ENCODE measurements at places on chromosomes 3 and 15.

DNA sequence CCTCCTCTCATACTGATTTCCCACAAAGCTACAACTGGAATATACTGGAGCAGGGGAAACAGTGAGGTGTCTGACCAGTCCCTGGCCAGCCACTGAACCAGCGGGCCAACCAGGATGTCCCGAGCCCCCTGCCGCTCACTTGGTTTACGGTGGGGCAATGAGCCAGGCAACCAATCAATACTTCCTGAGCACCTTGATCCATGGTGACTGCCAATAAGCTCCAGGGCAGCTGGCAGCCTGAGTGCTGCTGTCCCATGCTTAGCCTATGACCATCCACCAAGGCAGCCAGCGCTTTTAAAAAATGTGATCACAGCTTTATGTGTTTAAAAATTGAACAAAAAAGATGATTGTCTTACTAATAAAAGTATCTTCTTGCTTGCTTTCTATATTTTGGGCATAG lies 4.2 kb downstream of the SCN10A start:
- no peak for DNase-seq

- no peak for DNase-seq
These were observed 163.1 kb downstream of the STAC start for GRCh38 chr3:36543276-36543997.

GRCh38 chr3:115709931-115710330 lies 86.6 kb downstream of the GAP43 start:
- DNase-seq = no peak

GRCh38 chr3:182385356-182385755 lies 407.9 kb upstream of the ATP11B start:
- no peak for DNase-seq

GRCh38 chr3:12840591-12841148 lies 695 bp downstream of the RPL32 start:
- DNase-seq = no peak

- DNase-seq = no peak
These were observed 18.6 kb downstream of the SERP1 start for GRCh38 chr3:150527464-150528255.

DNA sequence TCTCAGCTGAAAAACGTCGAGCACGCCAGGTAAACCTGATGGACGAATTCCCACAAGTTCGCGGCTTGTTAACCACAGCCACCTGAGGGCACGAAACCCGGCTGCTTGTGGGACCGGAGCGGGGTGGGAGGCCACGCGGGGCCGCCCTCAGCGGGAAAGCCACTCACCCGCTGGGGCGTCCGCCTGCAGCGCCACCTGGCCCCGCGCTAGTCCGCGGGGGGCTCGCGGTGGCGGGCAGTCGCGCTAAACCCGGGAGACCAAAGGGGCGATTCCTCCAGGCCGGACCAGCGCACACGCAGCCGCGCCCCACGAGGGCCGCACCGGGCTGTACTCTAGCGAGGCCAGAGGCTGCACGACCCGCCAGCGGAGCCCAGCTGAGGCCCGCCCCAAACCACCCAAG lies 15.7 kb upstream of the CFAP161 start:
- DNase-seq = no peak

DNA sequence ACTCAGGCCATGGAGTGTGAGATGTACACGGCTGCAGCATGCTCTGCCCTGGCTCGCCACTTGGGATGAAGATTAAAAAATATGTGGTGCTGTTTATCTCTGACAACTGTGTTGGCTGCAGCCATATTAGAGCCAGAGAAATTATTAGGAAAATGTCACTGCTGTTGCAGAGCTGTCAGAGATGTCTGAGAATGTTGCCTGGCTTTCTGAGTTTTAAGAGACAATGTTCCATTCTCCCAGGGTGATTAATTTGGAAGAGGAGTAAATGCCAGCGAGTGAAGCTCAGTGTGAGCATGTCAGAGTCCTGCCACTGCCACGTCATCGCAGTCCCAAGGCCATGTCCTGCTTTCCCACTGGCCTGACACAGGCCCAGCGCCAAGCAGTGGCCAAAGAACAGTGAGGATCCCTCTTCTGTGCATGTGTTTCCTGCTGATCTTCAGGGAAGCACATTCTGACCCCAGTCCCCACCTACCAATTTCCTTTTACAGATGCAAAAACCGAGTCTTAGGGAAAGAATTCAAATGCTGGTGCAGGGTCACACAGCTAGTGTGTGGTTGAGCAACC lies 370.9 kb downstream of the GABRG3 start:
- no peak for DNase-seq

DNA sequence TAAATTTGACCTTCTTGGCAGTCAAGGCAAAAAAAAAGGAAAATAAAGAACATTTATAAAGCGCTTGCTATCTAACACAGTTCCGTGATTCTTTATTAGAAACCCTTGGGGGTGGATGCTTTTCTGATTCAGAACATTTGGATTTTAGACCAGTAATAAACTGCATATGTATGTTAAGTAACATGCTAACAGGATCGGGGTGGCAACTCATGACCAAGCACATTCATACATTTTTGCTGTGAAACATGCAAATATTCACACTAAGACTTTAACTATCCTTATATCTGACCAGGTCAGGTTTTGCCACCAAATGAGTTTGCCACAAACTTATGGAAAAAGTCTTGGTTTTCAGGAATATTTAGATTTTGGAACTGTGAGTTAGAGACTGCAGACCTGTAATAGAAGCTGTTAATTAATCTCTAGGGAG lies 30.4 kb upstream of the KLF13 start:
- no peak for DNase-seq

- DNase-seq = no peak
These were observed 828 bp upstream of the VWA5B2 start for GRCh38 chr3:184228376-184229137.

GRCh38 chr15:67544475-67544874 lies 2.0 kb downstream of the MAP2K5 start:
- DNase-seq = no peak

- DNase-seq = peak; percentile 46
These were observed 15.2 kb downstream of the EFCC1 start for GRCh38 chr3:129016356-129016719.

DNA sequence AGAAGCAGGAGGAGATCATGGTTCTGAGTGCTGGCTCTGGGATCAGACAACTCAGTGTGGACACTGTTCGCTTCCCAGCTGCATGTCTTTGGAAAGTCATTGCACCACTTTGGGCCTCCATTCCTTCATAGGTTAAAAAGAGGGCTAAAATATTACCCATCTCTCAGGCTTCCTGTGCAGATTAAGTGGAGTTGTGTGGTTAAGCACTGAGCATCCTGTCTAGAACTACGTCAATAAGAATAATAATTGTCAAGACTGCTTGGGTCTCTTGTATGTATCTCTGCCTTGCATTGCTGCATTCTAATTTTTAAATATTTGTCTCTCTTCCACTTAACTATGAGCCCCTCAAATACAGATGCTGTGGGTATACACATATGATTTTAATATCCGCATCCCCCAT lies 22.3 kb downstream of the CFAP161 start:
- no peak for DNase-seq

GRCh38 chr15:47917881-47918280 lies 200.6 kb downstream of the SEMA6D start:
- DNase-seq = no peak

DNA sequence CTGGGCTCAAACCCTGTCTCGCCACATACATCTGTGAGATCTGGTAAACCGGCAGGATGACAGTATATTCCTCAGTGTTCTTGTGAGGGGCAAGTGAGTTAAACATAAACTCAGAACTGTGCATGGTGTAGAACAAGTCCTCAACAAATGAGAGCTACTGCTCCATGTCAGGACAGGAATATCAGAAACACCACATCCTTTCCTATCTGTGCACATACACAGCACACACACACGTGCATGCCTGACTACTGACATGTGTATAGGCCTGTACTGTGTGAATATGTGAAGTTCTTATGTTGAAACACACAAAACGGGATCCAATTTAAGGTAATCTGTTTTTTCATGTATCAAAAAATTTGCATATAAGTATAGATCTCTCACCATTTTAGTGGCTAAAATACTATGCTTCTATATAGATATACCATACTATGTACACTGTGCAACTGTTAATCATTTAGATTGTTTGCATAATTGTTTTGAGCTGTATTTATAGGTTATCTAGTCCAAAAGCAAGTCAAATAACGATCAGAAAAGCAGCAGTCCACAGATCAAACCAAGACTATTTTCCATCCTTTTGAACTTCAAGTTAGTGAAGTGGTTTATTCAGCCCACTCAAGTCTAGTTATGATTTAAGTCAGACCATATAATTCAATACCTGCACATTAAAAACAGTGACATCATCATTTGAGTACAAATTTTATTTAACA lies 44.8 kb downstream of the CCR4 start:
- DNase-seq = no peak

GRCh38 chr3:25904206-25904605 lies 114.3 kb downstream of the OXSM start:
- no peak for DNase-seq

- no peak for DNase-seq
These were observed 542.4 kb downstream of the RBMS3 start for GRCh38 chr3:29823233-29823632.

DNA sequence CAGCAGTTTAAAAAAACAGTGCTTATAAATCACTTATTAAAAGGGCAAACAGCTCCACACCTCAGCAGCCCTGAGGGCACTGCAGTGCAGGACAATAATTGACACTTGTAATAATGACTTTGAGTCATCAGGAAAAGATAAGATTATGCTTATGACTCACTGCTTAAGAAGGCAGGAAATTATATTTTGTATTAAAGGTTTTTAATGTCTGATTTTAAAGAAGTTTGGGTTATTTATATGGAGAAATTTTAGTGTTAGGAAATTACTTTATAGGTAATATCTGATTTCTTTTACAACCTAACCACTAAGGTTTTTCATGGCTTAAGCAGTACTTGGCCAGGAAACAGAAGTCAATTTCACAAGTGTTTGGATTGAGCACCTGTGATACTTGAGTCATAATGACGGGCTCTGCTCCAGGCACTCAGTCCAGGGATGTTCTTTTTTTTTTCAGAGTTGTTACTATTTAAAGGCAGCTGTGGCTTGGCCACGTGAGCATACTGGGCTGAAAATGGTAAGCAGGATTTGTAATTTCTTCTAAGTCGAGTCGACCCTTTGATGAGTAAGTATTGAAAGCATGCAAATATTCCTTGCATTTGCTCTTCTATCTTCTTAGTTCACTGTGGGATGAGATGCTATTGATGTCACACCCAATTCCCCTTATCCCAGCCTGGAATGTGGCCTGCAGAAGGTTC lies 21.6 kb upstream of the SLC6A20 start:
- DNase-seq = no peak

DNA sequence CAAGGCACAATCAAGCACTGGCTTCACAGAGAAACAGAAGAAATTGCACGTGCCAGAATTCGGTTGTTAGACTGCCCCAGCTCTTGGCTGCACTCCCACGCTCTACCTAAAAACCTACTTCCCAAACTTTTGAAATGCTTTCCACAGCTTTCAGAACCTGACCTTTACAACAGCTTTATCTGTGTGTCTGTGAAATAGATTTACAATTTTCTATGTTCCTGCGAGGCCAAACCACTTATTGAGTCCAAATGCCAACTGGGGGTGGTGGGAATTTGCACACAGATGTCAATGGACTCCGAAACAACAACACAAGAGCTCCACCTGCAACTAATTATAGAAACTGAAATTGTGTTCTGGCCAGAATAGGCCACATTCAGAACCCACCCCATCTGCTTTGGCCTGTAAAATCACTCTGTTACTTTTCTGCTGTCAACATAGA lies 44.6 kb downstream of the ERC2 start:
- no peak for DNase-seq

GRCh38 chr3:108378153-108378951 lies 82.0 kb downstream of the HHLA2 start:
- DNase-seq = no peak

GRCh38 chr3:73538486-73538885 lies 86.3 kb downstream of the PDZRN3 start:
- DNase-seq = no peak

DNA sequence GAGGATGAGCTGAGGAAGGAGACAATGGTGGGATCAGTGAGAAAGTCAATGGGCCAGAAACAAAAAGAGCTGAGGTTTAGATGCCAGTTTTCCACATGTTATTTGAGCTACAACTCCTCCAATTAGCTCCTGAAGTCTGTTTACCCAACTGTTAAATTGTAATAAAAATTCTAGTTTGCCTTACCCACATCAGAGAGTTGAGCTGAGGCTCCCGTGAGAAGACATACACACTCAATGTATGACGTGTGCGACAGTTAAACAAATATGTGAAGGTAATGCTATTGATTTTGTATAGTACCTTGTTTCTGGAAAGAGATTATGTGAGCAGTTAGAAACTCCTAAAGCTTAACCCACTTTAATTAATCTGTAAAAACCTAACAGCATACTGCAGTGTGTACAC lies 318.1 kb upstream of the GRM7 start:
- DNase-seq = no peak

DNA sequence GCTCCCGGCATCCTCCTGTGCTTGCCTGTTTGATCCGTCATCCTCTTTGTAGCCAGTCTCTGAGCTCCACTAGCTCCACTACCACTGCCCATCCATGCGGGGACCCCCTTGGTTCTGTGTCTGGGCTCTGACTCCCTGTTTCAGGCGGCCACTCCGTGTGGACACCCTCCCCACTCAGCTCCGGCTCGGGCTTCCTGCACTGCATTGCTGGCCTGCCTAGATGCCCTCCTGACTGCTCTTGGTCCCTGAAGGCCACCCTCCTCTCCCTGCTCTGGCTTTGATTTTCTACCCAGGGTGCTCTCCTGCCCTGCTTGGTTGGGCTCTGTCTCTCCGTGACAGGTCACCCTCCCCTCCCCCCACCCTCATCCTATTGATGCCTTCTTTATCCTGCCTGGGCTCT lies 4.0 kb upstream of the ADGRG7 start:
- no peak for DNase-seq

DNA sequence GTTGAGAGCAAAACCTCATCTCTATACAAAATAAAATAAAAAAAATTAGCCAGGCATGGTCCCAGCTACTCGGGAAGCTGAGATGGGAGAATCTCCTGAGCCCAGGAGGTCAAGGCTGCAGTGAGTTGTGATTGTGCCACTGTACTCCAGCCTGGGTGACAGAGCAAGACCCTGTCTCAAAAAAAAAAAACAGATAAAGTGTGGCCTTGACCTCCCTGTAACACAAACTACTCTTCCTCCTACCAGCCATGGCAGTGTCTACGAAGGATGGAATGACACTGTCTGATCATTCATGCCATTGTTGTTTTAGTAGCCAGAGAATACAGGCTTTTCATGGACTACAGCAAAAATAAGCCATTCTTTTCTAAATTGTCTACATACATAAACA lies 117.1 kb upstream of the IQSEC1 start:
- DNase-seq = no peak

GRCh38 chr15:74327756-74328155 lies 39.7 kb downstream of the CYP11A1 start:
- no peak for DNase-seq

DNA sequence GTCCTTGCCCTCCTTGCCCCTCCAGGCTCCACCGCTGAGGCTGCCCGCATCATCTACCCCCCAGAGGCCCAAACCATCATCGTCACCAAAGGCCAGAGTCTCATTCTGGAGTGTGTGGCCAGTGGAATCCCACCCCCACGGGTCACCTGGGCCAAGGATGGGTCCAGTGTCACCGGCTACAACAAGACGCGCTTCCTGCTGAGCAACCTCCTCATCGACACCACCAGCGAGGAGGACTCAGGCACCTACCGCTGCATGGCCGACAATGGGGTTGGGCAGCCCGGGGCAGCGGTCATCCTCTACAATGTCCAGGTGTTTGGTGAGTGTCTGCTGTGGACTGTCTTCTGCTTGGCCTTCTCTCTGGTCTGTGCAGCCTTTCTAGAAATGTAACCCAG lies 61.0 kb downstream of the BOC start:
- no peak for DNase-seq

GRCh38 chr3:43063114-43063513 lies 42.8 kb downstream of the POMGNT2 start:
- DNase-seq = no peak

- DNase-seq = no peak
These were observed 27.7 kb downstream of the OXSM start for GRCh38 chr3:25817638-25818037.
